Caki2 (cell line): ENCODE measurements at places on chromosomes 4 and X. TPM values are rescaled to one million over a fixed set of nuclear protein-coding genes. Genes with fewer than 3 reads are reported as not detected.

- no peak for DNase-seq
Measured at GRCh38 chrX:106150701-106151100, 17.4 kb upstream of the PWWP3B start.

DNA sequence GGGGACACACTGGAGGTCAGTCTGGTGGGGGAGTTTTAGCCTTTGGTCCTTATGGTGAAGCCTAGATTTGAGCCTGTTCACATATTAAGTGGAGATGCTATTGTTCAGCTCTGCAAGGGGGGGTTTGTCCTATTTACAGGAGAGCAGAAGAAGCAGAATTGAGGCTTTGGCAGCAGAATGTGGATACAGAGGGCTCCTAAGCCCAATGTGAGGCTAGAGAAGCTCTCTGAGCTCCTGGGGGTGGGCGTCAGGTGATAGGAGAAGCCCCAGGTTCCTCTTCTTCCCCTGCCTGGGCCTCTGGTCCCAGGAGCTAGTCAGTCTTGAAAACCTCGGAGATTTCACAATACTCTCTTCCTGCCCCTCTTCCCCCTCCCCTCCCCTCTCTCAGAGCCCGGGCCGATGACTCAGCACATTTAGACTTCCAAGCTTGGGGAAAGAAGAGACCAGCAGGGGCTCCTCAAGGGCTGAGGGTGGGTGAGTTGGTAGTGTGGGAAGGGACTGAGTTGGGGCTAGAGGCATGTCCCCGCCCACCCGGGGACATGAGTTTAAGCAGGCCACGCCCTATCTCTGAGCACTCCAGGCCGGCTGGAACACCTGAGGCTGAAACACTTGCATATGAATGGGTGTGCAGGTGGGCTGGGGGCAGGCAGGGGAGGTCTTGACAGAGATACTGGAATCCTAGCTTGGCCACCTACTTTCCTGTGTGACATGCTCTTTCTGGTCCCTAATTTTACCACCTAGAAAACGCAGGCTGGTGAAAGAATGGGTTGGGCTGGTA, 3.4 kb downstream of the TFE3 start:
- DNase-seq, result peak; percentile 96

DNA sequence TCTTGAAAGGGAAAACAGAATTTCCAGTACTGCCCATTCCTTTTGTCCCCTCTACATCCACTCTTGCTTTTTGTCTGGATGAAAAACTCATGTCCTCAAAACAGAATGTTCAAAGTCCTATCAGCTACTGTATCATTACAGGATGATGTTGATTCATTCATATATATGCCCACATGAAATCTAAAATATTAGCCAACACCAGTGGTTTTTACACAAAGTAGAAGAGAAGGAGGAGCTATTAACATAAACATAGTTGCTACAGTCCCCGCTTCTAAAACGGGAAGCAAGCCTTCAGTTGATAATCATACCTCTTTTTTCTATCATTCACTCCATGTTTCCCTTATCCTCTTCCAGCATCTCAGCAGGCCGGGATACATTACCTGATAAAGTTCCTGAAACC, 7.7 kb upstream of the THOC2 start:
- no peak for DNase-seq

GRCh38 chr4:771464-771863, 54.5 kb downstream of the CPLX1 start:
- no peak for DNase-seq

DNA sequence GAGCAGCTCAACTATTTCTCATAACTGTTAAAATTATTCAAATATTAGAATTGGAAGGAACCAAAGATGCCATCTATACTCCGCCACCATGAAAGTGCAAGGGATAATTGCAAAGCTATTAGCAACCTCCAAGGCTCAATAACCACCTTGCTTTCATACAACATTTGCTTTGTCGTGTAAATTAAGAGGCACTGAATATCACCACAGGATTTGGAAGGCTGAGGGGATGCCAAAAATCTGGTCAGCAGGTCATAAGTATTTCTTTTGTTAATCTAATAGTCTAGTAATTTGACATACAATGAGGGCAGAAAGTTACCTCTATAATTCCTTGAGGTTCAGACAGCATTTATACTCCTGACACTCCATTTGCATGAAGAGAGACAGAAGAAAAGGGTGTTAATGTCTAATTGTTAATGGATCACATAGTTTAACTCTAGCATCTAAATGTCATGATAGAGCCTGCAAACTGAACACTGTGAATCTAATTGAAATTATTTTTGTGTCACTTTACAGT, 200.9 kb upstream of the DIAPH2 start:
- DNase-seq, result no peak

DNA sequence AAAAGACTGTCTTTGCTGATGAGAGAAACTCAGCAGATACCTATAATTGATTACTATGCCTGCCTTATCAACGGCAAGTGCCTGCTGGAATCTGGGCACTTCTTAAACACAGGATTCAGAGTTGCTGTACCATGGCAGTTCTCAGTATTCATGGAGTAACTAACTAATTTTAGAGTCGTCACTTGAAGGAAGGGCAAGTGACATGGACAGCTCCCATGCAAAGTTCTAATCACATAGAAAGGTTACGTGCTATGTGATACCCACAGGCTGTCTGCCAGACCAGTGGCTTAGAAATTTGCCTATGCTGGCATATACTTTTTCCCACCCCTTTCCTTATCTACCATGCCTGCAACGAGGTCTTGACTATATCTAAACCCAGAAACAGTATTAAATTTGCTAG, 931.1 kb upstream of the TENM3 start:
- no peak for DNase-seq

DNA sequence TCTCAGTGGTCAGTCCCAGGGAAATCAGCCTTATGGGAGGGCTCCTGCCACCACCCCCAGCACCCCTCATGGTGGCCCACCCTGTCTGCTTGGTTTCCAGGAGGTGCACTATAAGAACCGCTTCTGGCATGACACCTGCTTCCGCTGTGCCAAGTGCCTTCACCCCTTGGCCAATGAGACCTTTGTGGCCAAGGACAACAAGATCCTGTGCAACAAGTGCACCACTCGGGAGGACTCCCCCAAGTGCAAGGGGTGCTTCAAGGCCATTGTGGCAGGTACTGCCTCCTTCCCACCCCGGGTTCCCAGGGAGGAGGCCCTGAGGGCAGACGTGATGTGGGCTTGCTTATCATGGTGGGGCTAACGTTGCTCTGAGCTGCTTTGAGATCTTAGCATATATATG, 44.3 kb downstream of the MAP7D3 start:
- no peak for DNase-seq

Gene MAGEB1
- total RNA-seq, result not detected in 2 replicates

Gene GPAT3
- 12.5 and 13.4 TPM in 2 replicates for total RNA-seq
